ENCODE measurements at places on chromosomes 1 and 21.

DNA sequence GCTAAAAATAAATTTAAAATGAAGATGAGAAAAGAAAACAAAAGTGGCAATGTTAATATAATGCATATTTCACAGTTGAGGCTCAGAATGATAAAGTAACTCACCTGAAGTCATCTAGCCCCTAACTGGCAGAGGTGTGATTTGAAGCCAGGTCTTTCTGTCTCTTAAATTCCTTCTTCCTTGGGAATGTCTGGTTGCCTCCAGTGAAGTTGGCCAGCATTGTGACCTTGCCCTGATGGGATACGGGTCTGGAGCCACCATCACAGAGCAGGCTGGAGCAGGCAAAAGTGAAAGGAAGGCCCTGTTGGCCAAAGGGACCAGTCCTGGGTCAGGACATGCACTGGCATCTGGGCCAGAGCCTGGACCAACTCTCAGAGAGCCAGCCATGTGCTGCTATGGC lies 111.7 kb downstream of the EPHB2 start:
- no peak for DNase-seq

DNA sequence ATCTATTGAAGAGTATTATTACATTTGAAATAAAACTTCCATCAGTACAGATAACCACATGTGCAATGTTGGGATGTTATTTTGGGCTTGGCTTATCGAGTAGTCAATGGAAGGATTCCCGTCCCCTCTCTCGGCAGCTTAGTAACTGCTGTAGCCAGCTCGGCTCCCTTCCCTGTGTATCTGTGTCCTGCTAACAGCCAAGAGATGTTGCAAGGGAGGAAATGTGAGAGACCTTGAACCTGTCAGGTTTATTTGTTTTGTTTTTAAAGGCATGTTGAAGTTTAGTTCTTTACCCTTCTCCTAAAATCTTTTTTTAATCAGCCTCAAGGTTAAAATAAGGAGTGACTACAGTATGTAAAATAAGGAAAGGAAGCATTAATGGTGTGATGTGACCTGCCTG lies 13.6 kb upstream of the TARS2 start:
- DNase-seq = no peak

- no peak for DNase-seq
These were observed 37.9 kb upstream of the MPZL1 start for GRCh38 chr1:167683641-167684502.

DNA sequence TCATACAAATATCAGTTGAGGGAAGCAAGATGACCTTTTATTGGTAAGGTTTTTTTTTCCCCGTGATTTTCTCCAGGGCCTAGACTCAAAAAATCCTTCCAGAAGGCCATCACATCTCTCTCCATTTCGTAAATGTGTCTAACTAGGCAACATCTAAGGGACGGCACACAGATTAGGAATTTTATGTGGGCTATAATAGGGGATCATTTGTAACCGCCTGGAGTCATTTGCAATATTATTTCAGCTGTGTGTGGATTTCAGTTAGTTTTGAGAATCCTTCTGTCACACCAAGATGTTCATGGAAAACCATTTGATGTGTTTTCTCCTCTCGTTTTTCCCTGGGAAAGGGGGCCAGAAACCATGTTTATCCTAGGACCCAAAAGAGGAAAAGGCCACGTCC lies 63.1 kb downstream of the ATP5PO start:
- DNase-seq = no peak

- no peak for DNase-seq
These were observed 17.7 kb upstream of the FRRS1 start for GRCh38 chr1:99784143-99784542.

GRCh38 chr1:203308328-203308922 lies 3.1 kb downstream of the BTG2 start:
- DNase-seq = no peak

DNA sequence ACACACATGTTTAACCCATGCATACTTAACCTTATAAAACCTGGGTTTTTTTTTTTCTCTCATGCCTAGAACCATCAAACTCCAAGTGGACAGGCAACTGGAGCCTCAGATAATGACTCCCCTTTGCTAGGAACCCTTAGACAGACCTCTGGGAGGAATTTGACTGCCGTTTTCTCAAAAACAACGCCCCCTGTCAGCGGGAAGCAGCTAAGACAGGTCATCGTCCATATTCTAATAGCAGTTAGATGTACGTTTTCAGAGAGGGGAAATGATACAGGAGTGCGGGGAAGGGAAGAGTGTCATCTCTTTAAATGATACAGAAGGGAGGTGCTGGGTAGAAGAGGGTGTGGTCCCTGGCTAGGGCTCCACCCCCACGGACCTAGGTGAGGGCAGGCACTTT lies 34.7 kb downstream of the LRRC3 start:
- DNase-seq = no peak

GRCh38 chr1:169019419-169020058 lies 87.0 kb upstream of the ATP1B1 start:
- no peak for DNase-seq

- DNase-seq = no peak
These were observed 58.1 kb downstream of the HLCS start for GRCh38 chr21:36908260-36908908.

- no peak for DNase-seq
These were observed 114.9 kb downstream of the HUNK start for GRCh38 chr21:31987696-31988095.

DNA sequence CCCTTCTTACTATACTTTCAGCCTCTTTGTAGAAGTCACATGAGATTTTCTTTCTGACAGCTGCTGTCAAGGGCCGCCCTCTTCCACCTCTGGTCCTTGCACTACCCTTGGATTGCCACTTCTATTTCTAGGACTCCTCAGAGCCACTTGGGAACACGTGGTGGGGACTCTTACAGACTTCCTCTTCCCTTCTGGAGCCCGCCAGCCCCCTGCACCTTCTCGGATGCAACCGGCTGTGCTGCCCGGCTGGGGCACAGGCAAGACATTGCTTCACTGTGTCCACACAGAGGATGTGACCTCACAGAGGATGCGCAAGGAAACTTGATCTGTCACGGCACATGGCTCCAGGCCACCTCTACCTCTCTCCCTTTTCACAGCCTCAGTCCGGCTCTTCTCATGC lies 2.4 kb upstream of the IKBKE start:
- DNase-seq = no peak

DNA sequence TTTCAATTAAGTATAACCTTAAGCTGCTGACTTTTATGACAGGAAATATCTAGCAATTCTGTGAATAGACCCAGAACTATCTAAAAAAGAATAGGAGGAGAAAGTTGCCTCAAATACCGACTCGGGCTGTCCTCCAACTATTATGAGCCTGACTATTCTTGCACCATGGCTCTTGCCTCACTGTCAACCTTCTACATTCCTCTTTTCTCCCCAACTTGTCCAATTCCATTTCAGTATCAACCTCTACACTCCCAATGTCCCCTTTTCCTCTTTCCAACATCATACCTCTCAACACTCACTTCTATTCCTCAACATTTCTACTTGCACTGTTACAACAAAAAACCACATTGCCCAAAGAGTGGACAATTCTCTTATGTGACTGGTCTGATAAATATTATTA lies 2.3 kb downstream of the ZZZ3 start:
- no peak for DNase-seq

DNA sequence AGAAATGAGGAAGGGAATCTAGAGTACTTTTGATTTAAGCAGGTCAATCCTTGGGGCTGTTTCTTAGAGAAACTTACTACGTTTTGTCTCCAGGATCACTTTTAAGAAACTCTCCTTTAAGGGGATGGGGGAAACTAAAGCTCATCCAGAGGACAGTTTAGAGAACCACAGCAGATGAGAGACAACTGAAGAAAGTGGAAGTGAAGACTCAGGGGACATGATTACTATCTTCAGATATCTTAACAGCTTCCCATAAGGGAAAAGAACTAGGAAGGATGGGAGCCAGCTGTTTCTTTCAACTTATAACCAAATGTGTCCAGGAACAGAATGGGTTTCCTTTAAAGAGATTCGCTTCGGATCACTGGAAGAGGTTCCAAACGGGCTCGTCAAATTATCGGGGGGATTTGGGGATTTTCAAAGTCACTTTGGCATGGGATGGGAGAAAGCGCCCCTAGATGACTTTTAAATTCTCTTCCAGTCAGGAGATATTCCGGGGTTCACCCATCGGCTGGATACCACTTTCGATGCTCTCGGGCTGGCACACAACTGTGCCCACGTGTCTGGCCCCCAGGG lies 1.2 kb downstream of the SCMH1 start:
- peak; percentile 21 for DNase-seq

GRCh38 chr21:21007606-21008005 lies 9.4 kb downstream of the NCAM2 start:
- no peak for DNase-seq

- no peak for DNase-seq
These were observed 396.7 kb downstream of the PTPRU start for GRCh38 chr1:29632806-29633615.

- no peak for DNase-seq
These were observed 175.6 kb upstream of the HP1BP3 start for GRCh38 chr1:20962576-20963258.

DNA sequence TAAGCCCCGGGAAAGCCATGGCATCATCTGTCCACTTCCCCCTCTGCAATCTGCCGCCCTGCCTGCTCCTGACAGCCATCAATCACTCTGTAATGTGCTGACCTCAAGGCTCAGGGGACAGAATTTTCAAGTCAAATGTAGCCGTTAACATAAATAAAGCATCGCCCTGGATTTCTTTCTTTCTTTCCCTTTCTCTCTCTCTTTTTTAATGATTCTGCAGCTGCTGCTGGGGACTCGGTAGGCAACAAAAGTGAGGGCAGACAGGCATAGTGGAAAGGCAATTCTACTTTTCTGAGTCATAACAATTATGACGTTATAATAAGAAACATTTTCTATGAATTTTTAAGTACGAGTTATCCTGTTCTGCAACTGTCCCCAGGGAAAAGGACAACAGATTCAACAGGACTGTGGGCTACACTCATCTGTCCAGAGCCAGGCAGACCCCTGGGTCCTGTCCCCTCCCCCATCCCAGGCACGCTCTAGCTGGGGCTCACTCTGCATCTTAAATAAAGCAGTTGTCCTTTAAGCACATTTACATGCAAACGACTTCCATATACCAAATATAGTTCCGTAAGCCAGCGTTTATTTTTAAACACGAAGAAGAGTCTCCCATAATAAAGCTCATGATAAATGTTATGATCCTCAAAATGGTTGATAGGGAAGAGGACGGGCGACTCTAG lies 78.7 kb downstream of the SSBP3 start:
- DNase-seq = no peak

GRCh38 chr1:92923664-92924063 lies 37.6 kb downstream of the DIPK1A start:
- no peak for DNase-seq
